SJCRH30 (cell line): ENCODE measurements at places on chromosomes 2 and 18.
A peak's percentile ranks its signal among the peaks of the same experiment; 100 is the strongest.

DNA sequence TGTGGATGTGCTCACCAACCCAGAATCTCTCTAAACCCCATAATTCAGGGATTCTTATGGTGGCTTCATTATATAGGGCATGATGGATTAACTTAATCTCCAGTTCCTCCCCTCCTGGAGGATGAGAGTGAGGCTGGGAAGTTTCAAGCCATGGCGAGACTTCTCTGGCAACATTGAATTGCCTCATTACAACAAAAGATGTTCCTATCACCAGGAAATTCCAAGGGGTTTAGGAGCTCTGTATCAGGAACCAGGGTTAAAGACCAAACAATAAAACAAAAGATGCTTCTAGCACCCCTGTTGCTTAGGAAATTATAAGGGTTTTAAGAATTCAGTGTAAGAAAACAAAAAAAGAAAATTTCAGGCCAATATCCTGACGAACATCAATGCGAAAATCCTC is 100.1 kb downstream of the NAB1 start:
- no peak for DNase-seq

GRCh38 chr2:100186126-100186525 is 43.7 kb upstream of the AFF3 start:
- DNase-seq, result no peak

DNA sequence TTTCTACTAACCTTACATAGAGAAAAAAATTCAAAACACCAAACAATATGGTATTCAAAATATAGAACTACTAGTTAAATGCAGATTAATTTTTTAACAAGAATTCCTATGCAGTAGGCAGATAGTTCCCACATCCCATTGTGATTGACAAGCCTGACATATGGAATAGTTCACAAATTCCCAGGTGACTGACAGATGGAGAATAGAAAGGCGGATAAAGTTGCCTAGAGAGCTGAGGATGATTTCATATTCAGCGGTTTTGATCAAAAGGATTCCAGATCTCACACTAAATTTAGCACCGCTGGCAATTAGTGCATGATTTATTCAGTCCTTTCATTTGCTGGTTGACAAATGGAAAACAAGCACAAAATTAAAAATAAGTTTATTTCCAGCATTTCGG is 733.7 kb upstream of the POU3F3 start:
- no peak for DNase-seq

DNA sequence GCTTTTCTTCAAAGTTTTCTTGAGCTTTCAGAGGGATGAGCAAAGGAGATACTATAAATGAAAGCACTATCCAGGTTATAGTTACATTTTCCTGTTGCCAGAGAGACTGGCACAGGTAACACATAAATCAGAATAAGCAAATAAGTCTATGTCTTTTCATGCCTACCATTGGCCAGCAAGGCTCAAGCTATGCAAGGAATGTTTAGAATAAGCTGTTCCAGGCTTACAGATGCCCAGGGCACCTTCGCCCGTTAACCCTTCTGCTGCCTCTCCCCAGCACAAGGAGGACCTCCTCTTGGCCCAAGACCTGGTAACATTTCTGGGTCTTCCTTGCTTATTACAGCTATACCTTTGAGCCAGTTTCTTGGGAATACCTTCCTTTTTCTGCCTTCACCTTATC is 233.7 kb upstream of the MEIS1 start:
- DNase-seq, result no peak

GRCh38 chr2:194750926-194751325 is 906.1 kb upstream of the SLC39A10 start:
- DNase-seq, result peak; percentile 94

DNA sequence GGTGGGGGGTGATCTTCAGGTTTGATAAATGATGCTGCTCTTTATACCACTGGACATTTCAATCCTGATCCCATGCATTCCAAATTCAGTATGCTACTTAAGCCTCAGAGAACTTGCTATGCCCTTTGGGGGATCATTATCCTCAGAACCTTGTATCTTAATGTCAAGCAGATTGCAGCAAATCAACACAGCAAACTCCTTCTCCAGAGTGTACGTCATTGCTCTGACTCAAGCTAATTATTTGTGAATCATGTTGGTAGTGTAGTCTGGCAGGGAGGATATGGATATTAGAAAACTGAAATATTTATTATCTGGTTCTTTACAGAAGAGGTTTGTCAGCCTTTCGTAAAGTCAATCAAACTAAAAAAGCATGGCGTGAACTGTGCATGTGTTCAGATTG is 562.5 kb upstream of the FAM98A start:
- DNase-seq, result no peak

DNA sequence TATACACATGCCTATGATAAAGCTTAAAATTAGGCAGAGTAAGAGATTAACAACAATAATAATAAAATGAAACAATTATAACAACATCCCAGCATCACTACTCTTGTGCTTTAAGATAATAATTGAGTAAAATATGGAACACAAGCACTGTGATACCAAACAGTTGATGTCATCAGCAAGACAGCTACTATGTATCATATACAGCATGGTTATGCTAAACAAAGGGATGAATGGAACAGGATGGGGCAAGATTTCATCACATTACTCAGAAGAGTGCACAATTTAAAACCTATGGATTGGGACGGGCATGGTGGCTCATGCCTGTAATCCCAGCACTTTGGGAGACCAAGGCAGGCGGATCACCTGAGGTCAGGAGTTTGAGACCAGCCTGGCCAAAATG is 1221.0 kb downstream of the SUCLG1 start:
- DNase-seq, result no peak

- peak; percentile 10 for DNase-seq
Measured at GRCh38 chr2:39837856-39838453, 58.9 kb upstream of the THUMPD2 start.

GRCh38 chr2:130828461-130828860 is 8.3 kb upstream of the ARHGEF4 start:
- no peak for DNase-seq

GRCh38 chr18:9115984-9116383 is 13.5 kb downstream of the NDUFV2 start:
- DNase-seq, result no peak

DNA sequence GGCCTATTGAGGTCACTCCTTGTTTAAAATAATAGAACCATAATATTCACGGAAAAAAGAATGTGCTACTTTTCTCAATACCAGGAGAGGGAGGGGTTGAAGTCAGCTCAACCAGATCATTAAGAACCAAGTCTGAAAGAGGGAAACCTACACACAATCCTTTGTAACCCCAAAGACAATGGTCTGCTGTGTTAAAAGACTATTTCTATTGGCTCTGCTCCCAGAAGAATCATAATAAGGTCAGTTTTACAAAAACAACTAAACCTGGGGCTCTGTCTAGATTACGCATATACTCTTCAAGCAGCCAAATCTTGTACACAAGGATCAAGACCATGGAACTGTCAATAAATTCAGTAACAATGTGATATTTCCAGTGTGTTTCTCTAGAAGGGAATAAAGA is 177.2 kb upstream of the CRIM1 start:
- DNase-seq, result no peak

DNA sequence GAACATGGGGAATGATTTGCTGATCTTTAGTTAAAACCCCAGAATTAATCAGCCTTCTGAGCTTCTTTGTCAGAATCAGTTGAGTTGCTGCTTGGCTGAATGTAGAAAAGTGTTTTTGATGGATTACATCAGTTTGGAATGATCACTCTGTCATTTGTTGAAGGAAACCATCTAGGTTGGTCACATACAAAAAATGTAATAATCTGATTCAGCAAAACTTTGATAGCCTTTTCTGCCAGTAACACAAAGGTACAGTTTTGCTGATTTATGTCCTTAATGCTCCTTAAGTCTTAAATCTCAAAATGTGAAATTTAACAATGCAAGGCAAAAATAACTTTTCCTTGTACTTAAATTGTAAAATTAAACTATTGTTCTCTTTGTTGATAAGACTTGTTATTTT is 74.3 kb downstream of the GALNT13 start:
- DNase-seq, result no peak

GRCh38 chr2:215191477-215191876 is 53.1 kb upstream of the ABCA12 start:
- no peak for DNase-seq

DNA sequence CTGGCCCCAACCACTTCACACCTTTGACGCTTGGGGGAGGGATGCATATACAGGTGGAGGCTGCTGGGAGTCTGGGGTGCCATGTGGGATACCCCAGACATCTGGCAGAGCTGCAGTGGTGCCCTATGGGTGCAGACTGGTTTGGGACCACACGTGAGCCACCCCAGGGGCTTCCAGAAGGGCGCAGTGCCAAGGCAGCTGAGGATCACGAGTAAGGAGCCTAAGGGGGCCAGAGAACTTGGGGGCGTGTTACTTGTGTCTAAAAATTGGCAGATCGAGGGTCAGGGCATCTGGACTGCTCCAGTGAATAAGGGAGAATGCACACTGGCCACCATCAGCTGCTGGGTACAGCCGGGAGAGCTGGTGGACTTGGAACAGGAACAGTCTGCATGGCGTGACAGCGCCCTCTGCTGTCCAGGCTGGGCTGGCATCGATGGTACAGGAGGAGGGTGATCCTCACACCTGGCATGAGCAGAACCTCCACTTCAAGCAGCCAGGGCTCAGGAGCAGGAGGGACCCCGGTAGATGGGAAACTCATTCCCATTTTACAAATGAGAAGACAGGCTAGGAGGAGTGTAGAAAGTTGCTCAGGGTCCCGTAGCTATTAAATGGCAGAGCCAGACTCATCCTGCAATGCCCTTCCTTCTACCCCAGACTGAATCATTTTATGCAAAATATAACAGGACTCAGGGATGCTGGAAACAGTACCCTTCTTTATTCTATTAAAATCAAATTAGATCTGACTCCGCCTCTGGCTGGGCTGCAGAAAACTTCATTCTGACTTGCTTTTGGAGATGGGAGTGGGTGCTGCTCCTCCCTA is 60.4 kb downstream of the ATOH8 start:
- peak; percentile 97 for DNase-seq

DNA sequence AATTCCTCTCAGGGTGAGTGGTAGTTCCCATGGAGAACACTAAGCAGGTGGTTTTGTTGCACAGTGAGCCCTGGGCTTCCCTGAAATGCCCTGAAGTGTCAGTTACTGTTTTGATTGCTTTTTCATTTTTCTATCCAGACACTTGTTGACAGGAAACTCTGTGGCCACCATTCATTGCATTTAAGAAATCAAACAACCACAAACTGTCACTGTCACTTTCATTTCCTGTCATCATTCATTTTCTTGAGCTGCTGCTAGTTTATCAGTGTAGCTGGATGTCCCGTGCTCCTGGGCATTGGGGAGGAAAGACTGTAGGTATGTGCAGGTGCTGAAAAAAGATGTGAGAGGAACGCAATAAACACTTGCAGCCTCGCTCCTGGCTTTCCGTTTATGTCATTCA is 891.6 kb upstream of the ZEB2 start:
- no peak for DNase-seq

DNA sequence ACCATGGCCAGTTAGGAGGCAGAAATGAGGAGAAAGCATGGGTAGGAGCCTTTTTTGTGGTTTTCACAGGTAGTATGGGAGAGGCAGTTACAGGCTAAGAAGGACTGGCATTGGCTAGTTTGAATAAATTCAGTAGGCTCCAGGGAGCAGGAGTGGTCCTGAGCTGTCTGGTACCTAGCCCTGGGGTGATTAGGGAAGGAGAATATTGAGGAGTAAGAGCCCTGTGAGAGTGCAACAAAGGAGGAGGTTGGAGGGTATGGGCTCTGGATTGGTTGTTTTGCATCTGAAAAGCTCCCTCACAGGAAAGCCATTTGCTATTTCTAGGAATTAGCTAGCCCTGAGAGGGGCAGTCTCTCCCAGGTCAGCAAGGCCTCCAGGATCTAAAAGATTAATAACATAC is 13.3 kb upstream of the TCF7L1 start:
- DNase-seq, result no peak
